ENCODE measurements at places on chromosomes 6 and 20.

GRCh38 chr20:48456366-48457192 lies 371.2 kb downstream of the PREX1 start:
- DNase-seq, result no peak

GRCh38 chr20:13822459-13822858 lies 37.6 kb downstream of the NDUFAF5 start:
- no peak for DNase-seq

GRCh38 chr6:85685713-85686112 lies 43.0 kb upstream of the SYNCRIP start:
- no peak for DNase-seq

- no peak for DNase-seq
Observed at GRCh38 chr6:24149296-24149695, 23.3 kb downstream of the NRSN1 start.

- no peak for DNase-seq
Observed at GRCh38 chr20:50673466-50674137, 17.7 kb downstream of the RIPOR3 start.

- no peak for DNase-seq
Observed at GRCh38 chr6:170440437-170440836, 112.7 kb downstream of the PSMB1 start.

DNA sequence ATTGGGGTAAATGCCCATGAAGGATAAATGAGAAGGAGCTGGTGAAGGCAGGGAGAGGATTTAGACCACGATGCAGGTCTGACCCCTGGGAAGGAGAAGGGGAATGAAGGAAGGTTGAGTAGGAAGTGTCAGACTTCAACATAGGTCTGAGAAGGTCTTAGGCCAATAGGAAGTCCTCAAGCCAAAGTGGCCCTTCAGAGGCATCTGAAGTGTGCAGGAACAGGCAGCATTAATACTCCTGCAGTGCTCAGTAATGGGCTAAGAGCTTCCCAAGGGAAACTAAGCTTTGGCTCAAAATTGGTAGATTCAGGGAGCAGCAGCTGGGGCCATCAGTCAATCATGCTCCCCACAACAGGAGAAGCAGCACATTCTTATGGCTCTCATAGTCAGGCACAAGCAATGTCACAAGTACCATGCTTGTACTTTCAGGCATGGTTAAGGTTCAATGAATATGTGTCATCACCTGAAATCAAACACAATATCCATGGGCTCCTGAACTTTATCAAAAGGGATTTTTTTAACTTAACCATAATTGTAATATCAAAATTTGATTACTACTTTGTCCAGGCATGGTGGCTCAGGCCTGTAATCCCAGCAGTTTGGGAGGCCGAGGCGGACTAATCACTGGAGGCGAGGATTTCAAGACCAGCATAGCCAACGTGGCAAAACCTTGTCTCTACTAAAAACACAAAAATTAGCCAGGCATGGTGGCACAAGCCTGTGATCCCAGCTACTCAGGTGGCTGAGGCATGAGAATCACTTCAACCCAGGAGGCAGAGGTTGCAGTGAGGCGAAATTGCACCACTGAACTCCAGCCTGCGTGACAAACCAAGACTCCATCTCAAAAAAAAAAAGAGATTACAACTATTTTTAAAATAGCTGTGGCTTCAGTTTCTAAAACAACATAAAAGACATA lies 9.9 kb downstream of the RALGAPA2 start:
- DNase-seq, result no peak

GRCh38 chr6:36850021-36850420 lies 10.8 kb upstream of the CPNE5 start:
- DNase-seq, result no peak

- no peak for DNase-seq
Observed at GRCh38 chr6:114051031-114051430, 80.1 kb upstream of the HDAC2 start.

- no peak for DNase-seq
Observed at GRCh38 chr20:11352041-11352440, 565.7 kb upstream of the BTBD3 start.

DNA sequence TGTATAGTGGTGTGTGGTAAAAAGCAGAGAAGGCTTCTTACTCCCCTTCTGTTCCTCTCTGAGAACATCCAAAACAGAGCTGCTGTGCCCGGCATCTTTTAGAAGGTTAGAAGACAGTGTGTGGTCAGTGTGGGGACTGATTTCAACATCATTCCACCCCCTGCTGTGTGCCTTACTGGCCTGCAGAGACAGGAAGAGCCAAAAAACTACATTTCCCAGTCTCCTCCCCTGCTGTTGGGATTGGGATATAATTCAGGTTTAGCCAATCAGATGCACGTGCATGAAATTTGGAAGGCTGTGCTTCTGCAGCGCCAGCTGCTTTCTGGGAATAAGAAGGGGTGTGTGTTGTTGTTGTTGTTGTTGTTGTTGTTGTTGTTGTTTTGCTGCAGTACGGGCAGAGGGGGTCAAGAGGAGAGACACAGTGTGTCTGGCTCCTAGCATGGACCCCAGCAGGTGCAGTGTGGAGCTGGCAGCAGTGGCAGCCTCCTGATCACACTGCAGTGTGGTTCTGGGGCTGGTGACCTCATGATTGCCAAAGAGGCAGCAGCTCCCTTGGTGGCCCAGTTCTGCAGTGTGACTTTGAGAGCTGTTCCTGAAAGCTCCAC lies 74.7 kb downstream of the MRPL14 start:
- no peak for DNase-seq

DNA sequence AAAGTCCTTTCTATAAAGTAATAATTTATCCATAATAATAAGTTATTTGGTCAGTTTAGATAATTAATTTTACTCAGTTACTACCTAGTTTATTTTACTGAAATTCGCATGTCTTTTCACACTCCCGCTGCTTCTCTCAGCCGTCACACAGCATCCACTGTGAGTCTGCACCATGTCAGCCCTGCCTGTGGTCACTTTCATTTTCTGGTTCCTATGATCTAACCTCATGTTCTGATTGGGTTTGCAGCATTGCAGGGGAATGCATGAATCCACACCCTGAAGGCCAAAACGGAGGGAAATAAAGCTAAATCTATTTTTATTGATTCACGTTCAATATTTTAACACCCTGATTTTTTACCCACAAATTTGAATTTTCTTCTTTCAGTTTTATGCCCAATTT lies 47.4 kb downstream of the PDE10A start:
- DNase-seq, result no peak
